Activated T-helper 1 cell treated with Interleukin-2 at 50 U/mL for 16 hours (primary cell): ENCODE measurements at places on chromosomes 11 and 22.

GRCh38 chr22:39405346-39406085 lies 5.9 kb downstream of the TAB1 start:
- DNase-seq: no peak

DNA sequence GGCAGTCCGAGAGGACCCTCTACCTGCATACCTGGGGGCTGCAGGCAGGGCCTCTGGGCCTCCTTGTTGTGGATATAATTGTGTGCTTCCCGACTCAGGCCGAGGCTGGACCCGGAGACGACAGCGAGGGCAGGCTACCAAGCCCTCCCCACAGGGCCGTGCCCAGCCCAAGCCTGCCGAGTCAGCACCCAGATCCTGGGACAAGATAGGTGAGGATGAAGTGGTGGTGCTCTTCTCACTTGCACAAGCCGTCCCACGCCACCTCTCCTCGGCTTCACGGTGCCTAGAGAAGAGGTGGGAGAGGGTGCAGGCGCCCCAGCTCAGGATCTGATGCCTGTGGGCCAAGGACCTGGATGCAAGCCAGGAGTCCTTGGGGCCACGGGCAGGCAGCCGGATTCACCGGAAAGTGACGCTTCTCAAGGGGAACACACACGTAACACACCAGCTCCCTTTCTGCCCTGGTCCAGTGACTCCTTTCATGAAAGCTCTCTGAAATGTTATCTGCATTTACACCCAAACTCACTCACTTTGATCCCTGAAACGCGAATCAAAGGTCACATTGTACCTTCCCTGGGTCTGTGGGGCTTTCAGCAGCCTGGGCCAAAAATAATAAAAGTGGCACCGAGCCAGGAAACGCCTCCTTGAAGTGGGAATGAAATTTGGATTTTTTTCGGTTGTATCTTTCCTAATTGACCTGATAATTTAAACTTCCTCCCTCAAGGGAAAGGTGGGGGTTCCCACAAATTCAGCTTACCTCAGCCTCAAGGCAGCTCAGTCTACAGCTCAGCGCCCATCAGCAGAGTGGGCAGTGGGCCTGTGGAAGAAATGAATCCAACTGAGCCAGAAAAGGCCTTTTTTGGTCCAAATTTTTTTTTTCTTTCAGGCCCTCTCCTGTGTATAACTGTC lies 1.1 kb upstream of the GNB1L start:
- peak; percentile 25 for DNase-seq

GRCh38 chr11:94472916-94473799 lies 20.5 kb downstream of the MRE11 start:
- DNase-seq: no peak

DNA sequence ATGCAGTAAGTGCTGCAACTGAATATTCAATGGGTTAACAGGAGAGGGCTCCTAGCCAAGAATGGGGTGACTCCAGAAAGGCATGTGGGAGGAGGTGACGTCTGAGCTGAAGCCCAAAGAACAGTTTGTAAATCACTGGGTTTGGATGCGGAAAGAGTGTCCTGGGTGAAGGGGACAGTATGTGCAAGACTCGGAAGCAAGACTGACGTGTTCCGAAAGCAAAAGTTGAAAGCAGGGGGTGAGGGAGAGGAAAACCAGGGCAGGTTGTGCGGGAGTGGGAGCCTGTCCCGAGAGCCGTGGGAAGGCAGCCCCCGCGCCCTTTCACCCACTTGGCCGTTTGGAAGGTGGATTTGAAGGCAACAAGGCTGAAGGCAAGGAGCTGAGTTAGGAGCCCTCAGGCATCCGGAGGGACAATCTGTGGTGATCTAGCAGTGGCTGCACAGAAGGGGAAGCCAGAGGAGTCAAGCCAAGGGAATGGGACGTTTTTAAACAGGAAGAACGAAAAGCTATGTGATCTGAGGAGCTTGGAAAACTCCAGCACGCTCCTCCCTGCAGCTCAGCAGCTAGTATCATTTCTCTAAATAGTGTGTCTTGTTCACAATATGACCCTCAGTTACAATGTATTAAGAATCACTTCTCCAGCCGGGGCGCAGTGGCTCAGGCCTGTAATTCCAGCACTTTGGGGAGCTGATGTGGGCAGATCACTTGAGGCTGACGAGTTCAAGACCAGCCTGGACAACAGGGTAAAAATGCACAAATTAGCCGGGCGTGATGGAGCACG lies 7.7 kb downstream of the SLC25A18 start:
- DNase-seq: no peak

GRCh38 chr11:134751766-134752165 lies 339.7 kb upstream of the B3GAT1 start:
- no peak for DNase-seq

- no peak for DNase-seq
Measured at GRCh38 chr11:61539006-61539405, 30.5 kb downstream of the LRRC10B start.

GRCh38 chr11:62542750-62543567 lies 3.6 kb downstream of the AHNAK start:
- DNase-seq: no peak
